ENCODE measurements at places on chromosomes 5 and 9. TPM values are rescaled to one million over a fixed set of nuclear protein-coding genes. Genes with fewer than 3 reads are reported as not detected.

- no peak overlapping the region for H3K4me3 ChIP-seq
- H3K27ac ChIP-seq: peak overlapping the region; percentile 53
- DNase-seq: peak; percentile 79
- no peaks in the 10 kb centered on the region for H3K27me3 ChIP-seq
- H3K4me1 ChIP-seq: no peaks in the 10 kb centered on the region
Measured at GRCh38 chr9:18447131-18447530, 26.8 kb upstream of the ADAMTSL1 start.

- no peaks in the 10 kb centered on the region for H3K27me3 ChIP-seq
- no peak for DNase-seq
- H3K4me1 ChIP-seq: peaks cover 10% of the 10 kb centered on the region
- H3K4me3 ChIP-seq: no peak overlapping the region
- no peaks in the 10 kb centered on the region for H3K36me3 ChIP-seq
- no peak overlapping the region for H3K27ac ChIP-seq
Measured at GRCh38 chr5:107518616-107519015, 152.1 kb downstream of the EFNA5 start.

DNA sequence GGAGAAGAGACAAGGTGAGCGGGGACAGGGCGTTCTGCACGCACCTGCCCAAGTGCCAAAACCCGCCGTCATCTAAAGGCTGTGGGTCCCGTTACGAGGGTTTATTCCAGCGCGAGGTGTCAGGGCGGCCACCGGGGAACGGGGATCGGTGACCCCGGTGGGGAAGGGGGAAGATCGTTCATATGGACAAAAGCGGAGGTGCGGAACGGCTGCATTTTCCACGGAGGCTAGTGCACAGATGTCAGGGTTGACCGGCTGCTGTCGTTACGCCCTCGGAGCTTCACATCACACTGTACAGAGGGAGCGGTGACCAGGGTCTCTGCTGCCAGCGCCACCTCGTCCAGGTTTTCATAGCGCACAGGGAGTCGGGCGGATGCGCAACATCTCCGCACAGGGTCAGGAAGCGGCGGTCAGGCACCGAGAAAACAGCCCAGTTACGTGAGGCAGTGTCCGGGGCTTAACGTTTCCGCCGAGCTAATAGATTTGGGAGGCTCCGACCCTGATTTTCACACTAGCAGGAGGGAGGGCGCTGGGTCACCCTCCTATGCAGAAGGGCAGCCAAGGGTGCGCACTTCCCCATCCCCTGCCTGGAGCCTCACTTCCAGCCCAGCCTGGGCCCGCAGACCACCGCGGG lies 13.5 kb downstream of the BTNL9 start:
- H3K4me1 ChIP-seq: peaks cover 10% of the 10 kb centered on the region
- H3K27me3 ChIP-seq: peaks cover 25% of the 10 kb centered on the region
- no peak overlapping the region for H3K27ac ChIP-seq
- peak overlapping the region; percentile 26 for H3K4me3 ChIP-seq
- DNase-seq: no peak

Gene RASGRF2
- under 0.01 TPM for polyA plus RNA-seq

DNA sequence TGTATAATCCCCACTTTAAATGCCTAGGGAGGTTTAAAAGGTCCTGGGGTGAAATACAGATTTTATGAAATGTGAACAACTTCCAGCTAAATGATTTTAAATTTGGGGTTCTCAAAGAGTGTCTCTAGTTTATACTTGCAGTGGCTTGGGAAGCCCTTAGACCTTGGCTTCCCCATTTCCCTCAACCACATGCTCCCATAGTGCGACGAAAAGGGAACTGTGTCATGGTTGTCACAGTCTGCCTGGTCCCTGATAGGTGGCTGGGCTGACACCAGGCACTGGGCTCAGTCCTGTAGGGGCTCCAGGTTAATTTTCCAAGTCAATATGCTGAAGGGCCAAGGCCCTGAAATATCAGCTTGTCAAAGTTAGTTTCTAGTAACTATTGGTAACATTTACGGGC lies 10.4 kb upstream of the CXCL14 start:
- H3K4me3 ChIP-seq: no peak overlapping the region
- no peak for DNase-seq
- H3K4me1 ChIP-seq: no peaks in the 10 kb centered on the region
- no peaks in the 10 kb centered on the region for H3K36me3 ChIP-seq
- no peaks in the 10 kb centered on the region for H3K27me3 ChIP-seq

DNA sequence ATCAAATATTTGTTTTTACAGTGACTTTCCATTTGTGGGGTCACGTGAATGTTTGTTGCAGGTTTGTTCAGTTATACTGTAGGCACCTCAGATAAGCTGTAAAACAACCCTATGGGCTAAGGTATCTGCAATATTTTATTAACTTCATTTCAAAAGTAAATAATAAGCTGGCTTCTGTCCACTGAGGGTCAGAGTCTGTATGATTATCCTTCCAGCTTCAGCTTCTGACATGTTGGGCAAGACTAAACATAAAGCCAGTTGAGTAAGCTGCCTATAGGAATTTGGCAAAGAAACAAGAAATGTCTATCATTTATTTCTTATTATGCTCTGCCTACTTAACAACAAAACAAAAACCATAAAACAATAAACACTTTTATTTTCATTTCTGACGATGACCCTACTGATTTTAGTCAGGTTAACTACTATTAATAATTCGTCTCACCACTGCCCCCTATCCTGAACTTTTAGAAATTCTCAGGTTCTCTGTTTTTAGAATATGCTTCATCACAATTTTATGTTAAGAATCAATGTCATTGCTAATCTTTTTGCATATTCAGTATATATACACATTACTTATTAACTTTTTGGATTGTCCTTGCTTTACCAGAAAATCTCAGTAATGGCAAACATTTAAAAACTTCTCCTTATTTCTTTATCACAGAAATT lies 413.6 kb upstream of the ADAMTSL1 start:
- no peaks in the 10 kb centered on the region for H3K36me3 ChIP-seq
- no peak overlapping the region for H3K27ac ChIP-seq
- H3K4me3 ChIP-seq: no peak overlapping the region

Gene BARHL1
- polyA plus RNA-seq: not detected
